ENCODE measurements at places on chromosomes 5 and 9. TPM values are rescaled to one million over a fixed set of nuclear protein-coding genes. Genes with fewer than 3 reads are reported as not detected.

EIF4E1B gene
- not detected for total RNA-seq

DNA sequence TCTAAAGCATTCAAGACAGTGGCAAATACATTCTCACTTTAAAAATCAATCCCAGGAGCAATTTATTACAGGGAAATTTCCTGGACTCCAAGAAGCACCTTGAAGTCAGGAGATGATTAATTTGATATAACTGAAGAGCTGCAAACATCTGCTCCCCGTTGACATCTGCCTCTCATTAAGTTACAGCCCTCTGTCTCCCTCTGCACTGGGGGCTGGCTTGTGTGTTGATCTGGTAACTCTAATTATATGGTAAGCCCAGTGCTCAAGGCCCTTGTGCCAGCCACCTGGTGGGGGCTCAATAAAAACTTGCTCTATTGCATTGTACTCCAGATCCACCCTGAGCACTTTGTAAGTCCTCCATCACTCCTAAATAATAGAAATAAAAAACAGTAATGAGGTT, 131.1 kb upstream of the ZNF462 start:
- H3K27ac ChIP-seq, result no peak overlapping the region
- H3K27me3 ChIP-seq, result no peaks in the 10 kb centered on the region
- no peaks in the 10 kb centered on the region for H3K36me3 ChIP-seq
- H3K4me3 ChIP-seq, result no peak overlapping the region

DNA sequence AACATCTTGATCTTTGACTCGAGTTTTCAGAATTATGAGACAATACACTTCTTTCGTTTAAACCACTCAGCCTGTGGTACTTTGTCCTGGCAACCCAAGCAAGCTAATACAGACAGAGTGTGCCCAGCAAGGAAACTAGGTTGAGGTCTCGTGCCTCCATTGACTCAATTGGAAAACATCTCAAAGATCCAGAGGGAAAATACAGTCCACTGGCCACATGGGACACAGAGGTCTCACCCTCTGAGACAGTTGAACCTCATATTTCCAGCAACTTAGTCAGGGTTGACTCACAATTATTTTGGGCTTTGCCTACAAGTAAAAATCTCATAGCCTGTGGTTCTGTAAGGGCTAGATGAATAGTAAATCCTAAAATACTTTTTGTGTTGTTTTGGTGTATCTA, 631.5 kb downstream of the MTRR start:
- no peaks in the 10 kb centered on the region for H3K4me1 ChIP-seq
- no peak for DNase-seq
- H3K36me3 ChIP-seq, result no peaks in the 10 kb centered on the region
- H3K4me3 ChIP-seq, result no peak overlapping the region

- no peak overlapping the region for H3K27ac ChIP-seq
- no peaks in the 10 kb centered on the region for H3K27me3 ChIP-seq
- no peak overlapping the region for H3K4me3 ChIP-seq
- H3K4me1 ChIP-seq, result peaks cover 12% of the 10 kb centered on the region
- no peaks in the 10 kb centered on the region for H3K36me3 ChIP-seq
- no peak for DNase-seq
These were observed 19.3 kb downstream of the KCNIP1 start for GRCh38 chr5:170523142-170523551.

DNA sequence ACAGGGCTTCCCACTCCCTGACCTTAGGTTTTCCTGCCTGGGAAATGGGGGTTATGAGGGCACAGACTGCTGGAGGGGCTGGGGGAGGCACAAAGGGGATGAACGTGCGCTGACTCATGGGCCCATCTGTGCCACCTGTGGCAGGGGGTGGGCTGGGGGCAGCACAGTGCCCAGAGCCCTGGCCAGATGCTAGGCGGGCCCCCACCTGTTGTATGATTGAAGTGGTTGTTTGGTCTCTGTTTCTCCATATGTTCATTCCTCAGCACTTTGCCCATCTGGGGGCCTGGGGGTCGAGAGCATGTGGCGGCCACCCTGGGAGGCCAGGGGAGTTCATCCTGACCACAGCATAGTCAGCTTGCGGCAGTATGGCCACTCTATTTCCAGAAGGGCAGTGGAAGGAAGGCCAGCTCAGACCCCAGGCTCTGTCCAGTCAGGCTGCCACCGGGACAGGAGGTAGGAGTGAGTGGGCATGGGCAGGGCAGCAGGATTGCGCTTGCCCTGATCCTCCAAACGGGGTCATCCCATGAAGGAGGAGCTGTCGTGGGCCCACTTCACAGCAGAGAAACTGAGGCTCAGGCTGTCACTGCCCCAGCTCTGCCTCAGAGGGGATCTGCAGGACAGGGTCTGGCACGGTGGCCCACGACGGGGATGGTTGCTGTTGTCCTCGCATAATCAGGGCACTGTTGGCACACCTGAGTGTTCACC, 841 bp upstream of the NINJ1 start:
- DNase-seq, result no peak
- H3K36me3 ChIP-seq, result no peaks in the 10 kb centered on the region
- no peaks in the 10 kb centered on the region for H3K27me3 ChIP-seq
- H3K4me1 ChIP-seq, result peaks cover 56% of the 10 kb centered on the region
- peak overlapping the region; percentile 89 for H3K4me3 ChIP-seq
- H3K27ac ChIP-seq, result peak overlapping the region; percentile 98

PRUNE2 gene
- 600 TPM for total RNA-seq

SYK gene
- total RNA-seq, result 9.1 TPM

ST6GALNAC6 gene
- total RNA-seq, result 120 TPM

- no peaks in the 10 kb centered on the region for H3K4me1 ChIP-seq
- DNase-seq, result no peak
- no peaks in the 10 kb centered on the region for H3K27me3 ChIP-seq
These were observed 611.2 kb upstream of the ZNF608 start for GRCh38 chr5:125357660-125358059.

DNA sequence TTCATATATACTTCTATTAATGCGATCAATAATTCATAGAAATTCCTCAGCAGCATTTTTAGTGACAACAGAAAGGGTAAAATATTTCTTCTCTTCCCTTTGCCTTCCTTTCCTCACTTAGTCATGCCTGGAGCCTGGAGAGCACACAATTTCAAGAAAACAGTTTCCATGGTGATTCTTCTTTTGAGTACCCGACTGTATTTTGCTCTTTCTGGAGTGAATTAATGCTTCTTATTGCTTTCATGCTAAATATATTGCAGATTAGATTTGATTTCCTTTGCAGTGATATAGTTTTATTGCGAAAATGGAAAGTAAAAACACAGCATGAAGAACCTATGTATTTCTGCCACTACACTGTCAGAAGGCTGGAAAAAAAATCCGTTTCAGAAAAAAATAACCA, 153.5 kb downstream of the PPP2R2B start:
- H3K4me3 ChIP-seq, result no peak overlapping the region
- no peak overlapping the region for H3K27ac ChIP-seq
- H3K27me3 ChIP-seq, result no peaks in the 10 kb centered on the region
- no peaks in the 10 kb centered on the region for H3K4me1 ChIP-seq

DNA sequence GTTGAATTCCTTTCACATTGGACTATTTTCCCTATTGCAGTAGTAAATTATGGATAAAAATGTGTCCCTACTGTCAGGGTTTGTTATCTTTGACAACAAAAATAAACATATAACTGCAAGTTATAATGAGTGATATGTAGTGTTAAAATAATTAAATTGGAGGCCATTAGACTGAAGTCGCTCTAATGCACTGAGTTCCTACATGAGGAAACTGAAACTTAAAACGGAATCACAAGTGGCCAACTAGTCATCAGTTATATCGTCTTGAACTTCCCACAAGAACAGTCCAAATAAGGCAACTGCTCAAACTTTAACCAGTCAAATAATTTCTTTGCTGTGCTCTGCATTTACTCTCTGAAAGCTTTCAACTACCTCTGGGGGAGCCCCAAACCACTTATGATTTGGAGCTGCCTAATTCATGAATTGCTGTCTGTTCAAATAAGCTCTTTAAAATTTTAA, 2.1 kb upstream of the IFT74 start:
- no peak for DNase-seq
- no peak overlapping the region for H3K4me3 ChIP-seq
- H3K27ac ChIP-seq, result no peak overlapping the region
- H3K27me3 ChIP-seq, result no peaks in the 10 kb centered on the region
- peaks cover 8% of the 10 kb centered on the region for H3K4me1 ChIP-seq
- H3K36me3 ChIP-seq, result no peaks in the 10 kb centered on the region

GRCh38 chr9:36597412-36598178, 24.9 kb downstream of the MELK start:
- no peaks in the 10 kb centered on the region for H3K36me3 ChIP-seq
- no peaks in the 10 kb centered on the region for H3K4me1 ChIP-seq
- H3K4me3 ChIP-seq, result no peak overlapping the region
- no peak for DNase-seq
- H3K27me3 ChIP-seq, result no peaks in the 10 kb centered on the region
- no peak overlapping the region for H3K27ac ChIP-seq

LRRC19 gene
- not detected for total RNA-seq

SPINK4 gene
- total RNA-seq, result not detected

ZNF782 gene
- 7.0 TPM for total RNA-seq

- no peaks in the 10 kb centered on the region for H3K4me1 ChIP-seq
- no peak overlapping the region for H3K27ac ChIP-seq
- no peaks in the 10 kb centered on the region for H3K27me3 ChIP-seq
- no peaks in the 10 kb centered on the region for H3K36me3 ChIP-seq
These were observed 69.1 kb upstream of the TARS1 start for GRCh38 chr5:33371660-33372059.

GRCh38 chr9:76516871-76517270, 57.9 kb downstream of the GCNT1 start:
- no peak for DNase-seq
- H3K27ac ChIP-seq, result no peak overlapping the region
- no peak overlapping the region for H3K4me3 ChIP-seq
- H3K36me3 ChIP-seq, result no peaks in the 10 kb centered on the region
- H3K27me3 ChIP-seq, result no peaks in the 10 kb centered on the region

- H3K4me3 ChIP-seq, result no peak overlapping the region
- peaks cover 21% of the 10 kb centered on the region for H3K4me1 ChIP-seq
- DNase-seq, result no peak
- no peaks in the 10 kb centered on the region for H3K36me3 ChIP-seq
These were observed 85.7 kb downstream of the EPB41L4A start for GRCh38 chr5:112333331-112333781.

DNA sequence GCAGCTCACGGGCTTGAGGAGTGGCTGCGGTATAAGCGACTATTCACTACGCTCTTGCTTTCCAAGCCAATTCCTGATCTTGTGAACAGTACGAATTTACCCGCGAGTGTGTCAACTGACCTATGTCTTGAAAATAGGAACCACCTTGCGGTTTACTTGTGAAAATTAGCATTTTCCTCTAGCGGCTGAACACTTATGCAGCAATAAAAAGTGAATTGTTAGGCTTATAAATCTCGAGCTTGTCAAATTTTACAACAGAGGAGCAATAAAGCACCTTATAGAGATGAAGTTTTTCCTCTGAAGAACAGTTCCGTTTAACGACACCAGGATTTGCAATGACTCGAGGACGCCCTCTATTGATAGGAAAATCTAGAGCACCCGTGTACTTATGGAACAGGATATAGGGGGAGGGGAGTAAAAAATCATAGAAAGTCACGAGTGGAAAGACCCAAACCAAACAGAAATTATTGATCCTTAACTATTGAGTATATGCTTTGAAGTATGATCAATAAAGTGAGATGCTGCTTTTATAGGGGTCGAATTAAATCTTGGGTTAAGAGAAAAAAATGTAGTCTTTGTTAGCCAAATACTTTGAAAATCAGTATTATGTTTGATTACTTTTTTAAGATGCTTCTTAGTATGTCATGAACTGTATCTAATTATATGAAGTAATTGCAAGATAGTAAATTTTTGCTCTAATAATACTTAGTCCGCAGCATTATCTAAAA, 1.9 kb upstream of the RGMB start:
- DNase-seq, result no peak
- H3K27ac ChIP-seq, result peak overlapping the region; percentile 93
- H3K4me3 ChIP-seq, result peak overlapping the region; percentile 92
- no peaks in the 10 kb centered on the region for H3K27me3 ChIP-seq
- H3K36me3 ChIP-seq, result peaks cover 6% of the 10 kb centered on the region
- H3K4me1 ChIP-seq, result peaks cover 58% of the 10 kb centered on the region

DNA sequence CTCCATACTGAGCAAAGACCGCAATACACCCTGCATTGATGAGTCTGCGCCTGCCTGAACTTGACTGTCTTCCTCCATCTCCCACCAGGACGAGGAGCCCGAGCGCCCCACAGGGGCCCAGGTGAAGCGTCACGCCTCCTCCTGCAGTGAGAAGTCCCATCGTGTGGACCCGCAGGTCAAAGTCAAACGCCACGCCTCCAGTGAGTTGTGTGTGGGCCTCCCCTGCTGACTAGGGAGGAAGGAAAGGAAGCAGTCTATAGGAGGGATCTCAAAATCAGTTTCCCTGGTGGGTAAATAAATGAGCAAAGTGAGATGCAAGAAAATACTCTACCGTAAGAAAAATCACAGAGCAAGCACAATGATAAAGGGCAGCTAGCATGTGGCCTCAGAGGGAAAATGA, 22.8 kb upstream of the GRPEL2 start:
- no peaks in the 10 kb centered on the region for H3K27me3 ChIP-seq
- no peak overlapping the region for H3K4me3 ChIP-seq
- no peak for DNase-seq
- H3K4me1 ChIP-seq, result peaks cover 35% of the 10 kb centered on the region
- H3K27ac ChIP-seq, result peak overlapping the region; percentile 13
- H3K36me3 ChIP-seq, result peaks cover 18% of the 10 kb centered on the region

CCNJL gene
- 1.2 TPM for total RNA-seq

Data from esophagus muscularis mucosa (tissue), 4 donors.